Stimulated activated CD8-positive, alpha-beta memory T cell treated with anti-CD3 and anti-CD28 coated beads, Interleukin-4, amount 100 ng/mL, for 4 hours (primary cell): ENCODE measurements at places on chromosomes 13 and 19.

DNA sequence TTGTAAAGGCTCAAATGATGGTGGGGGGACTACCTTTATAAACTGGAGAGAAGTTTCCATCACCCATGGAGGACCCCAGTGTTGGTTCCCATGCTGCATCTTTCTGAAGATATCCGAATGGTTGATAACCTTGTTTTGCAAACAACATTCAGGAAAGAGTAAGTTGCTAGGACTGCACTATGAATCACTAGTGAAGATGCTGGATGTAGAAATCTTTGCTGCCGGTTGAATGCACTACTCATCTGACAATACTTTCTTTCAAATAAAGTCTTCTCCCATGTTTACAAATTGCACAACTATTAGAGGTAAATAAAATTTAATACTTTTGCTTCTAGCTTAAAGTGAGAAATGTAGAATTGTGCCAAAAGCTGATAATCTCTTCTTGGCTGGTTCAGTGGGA is 198.4 kb upstream of the SLITRK6 start:
- no peak for DNase-seq

- DNase-seq = no peak
These were observed 13.7 kb upstream of the SERPINE3 start for GRCh38 chr13:51325837-51326236.

- DNase-seq = no peak
These were observed 128.2 kb downstream of the TBC1D4 start for GRCh38 chr13:75353781-75354193.

- no peak for DNase-seq
These were observed 6.0 kb upstream of the NEK3 start for GRCh38 chr13:52165411-52165810.

- no peak for DNase-seq
These were observed 99.6 kb downstream of the SUCLA2 start for GRCh38 chr13:47901441-47901840.

- no peak for DNase-seq
These were observed 16.2 kb downstream of the SOX21 start for GRCh38 chr13:94696171-94696570.

DNA sequence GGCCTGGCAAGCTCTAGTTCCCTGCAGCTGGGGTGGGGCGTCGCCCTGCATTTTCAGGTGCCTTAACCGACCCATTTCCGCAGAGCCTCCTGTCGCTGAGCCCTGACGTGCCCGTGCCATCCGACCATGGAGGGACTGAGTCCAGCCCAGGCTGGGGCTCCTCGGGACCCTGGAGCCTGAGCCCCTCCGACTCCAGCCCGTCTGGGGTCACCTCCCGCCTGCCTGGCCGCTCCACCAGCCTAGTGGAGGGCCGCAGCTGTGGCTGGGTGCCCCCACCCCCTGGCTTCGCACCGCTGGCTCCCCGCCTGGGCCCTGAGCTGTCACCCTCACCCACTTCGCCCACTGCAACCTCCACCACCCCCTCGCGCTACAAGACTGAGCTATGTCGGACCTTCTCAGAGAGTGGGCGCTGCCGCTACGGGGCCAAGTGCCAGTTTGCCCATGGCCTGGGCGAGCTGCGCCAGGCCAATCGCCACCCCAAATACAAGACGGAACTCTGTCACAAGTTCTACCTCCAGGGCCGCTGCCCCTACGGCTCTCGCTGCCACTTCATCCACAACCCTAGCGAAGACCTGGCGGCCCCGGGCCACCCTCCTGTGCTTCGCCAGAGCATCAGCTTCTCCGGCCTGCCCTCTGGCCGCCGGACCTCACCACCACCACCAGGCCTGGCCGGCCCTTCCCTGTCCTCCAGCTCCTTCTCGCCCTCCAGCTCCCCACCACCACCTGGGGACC is 1.2 kb downstream of the ZFP36 start:
- no peak for DNase-seq

DNA sequence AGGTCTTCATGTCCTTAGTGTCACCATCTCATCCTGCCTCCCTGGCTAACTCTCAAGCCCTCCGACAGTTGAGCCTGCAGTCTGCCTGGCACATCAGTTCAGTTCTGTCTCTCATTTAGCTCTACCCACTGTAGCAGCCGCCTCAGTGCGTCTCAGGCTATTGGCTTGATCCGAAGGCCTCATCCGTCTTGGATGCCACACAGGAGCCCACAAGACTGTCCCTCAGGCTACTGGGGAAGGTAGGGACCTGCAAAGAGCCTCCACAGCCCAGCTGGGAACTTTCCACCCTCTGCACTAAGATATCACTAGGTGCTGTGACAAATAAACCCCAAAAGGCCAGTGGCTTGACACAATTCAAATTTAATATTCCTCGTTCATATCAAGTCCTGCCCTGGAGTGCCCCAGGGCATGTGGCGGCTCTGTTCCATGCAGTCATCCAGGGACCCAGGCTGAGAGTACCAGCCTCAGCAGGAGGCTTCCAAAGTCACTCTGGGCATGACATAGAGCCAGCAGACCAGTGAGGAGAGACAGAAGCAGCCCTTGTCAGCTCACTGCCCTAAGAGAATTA is 5.7 kb downstream of the VSTM2B start:
- no peak for DNase-seq

GRCh38 chr13:47129461-47129860 is 232.6 kb upstream of the HTR2A start:
- no peak for DNase-seq

DNA sequence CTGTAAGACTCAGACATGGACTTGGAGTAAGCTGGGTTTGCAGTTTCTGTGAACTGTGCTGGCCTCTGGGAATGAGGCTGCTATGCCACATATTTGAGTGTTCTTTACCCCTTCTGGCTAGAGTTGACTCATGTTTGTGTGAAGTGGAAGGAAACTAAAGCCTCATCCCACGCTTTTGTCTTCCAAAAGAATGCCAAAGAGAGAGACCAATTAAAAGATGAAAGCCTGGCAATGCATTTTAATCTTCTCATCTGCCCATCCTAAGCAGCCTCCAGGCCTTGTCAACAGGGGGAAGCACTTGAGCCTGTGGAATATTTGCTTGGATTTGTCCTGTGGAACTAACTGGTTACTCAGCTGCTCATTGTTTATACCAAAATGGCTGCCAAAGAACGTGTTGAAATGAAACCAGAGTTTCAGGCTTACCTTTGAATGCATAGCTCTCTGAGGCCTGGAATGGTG is 49.1 kb downstream of the LMO7 start:
- no peak for DNase-seq

- no peak for DNase-seq
These were observed 136.7 kb downstream of the SIPA1L3 start for GRCh38 chr19:38043649-38044144.

DNA sequence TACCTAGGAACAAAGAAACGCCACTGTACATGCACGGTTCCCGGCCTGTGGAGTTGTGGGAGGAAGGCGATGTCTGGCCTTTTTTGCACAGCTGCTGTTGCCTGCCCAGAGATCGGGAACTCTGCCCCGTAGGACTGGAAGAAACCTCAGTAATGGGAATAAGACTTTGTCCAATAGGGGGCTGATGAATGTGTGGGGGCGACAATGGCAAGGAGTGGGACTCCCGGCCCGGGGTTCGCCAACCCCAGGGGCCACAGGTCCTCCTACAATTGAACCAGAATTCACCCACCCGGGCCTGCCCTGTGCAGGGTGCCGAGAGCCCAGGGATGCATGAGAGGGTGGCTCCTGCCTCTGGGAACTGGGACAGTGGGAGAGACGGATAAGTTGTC is 2.0 kb upstream of the CEBPA start:
- no peak for DNase-seq

DNA sequence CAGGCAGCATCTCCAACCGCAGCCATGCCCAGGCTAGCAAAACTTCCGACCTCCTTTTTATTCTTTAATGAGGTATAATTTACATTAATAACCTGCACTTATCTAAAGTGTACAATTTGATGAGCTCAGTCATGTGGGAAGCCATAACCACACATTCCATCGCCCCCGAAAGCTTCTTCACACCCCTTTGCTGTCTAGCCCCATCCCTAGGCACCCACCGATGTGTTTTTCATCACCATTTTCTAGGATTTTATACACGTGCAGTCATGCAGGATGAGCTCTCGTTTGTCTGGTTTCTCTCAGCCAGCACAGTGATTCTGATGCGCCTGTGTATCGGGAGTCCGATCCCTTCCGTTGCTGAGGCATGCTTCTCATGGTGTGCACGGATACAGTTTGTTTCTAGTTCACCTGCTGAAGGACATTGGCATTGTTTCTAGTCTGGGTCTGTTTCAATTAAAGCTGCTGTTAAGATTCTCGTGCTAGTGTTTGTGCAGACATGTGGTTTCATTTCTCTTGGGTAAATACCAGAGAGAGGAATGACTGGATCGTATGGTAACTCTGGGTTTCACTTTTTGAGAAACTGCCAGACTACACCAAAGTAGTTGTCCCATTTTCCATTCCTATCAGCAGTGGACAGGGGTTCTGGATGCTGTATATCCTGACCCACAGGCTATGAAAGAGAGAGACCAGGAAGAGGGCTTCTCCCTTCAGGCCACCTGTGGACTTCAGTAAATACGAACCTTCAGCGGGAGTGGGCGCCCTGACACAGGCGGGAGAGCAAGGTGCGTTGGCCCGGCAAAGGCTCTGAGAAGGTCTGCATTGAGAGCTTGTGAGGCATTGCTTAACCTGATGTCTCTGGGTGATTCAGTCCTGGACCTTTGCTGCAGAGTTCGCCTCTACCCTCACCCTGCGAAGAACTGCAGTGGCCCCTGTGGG is 4.9 kb downstream of the AP1M1 start:
- DNase-seq = no peak

GRCh38 chr19:23401086-23401610 is 5.9 kb upstream of the ZNF91 start:
- DNase-seq = no peak

DNA sequence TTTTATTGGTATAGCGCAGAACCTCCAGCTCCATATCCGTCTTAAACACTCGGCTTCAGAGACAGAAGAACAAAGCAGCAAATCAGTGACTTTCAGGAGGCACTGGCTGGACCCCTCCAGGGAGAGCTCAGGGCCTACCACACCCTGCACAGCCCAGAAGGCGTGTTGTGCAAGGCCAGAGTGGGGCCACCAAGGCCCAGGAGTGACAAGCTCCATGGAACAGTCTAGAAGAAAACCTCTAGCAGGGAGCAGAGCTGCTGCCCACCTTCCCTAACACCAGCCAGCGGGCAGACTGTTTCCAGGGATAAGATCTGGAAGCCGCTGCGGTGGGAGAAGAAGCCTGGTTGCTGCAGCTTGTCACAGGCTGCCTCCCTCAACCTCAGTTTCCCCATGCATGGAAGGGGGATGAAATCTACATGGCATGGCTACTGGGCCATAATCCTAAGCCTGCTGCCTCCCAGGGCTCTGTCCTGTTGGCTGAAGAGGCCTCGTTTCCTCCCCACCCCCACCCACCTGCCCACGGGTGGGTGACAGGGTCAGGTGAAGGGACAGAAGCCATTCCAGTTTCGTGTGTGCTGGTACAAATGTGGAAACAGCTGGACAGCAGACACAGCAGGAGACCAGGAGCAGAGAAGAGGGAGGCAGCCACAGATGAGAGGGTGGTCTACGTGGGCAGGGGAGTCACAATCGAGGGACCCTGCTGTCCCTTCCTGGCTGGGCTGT is 57.4 kb downstream of the PEPD start:
- no peak for DNase-seq

DNA sequence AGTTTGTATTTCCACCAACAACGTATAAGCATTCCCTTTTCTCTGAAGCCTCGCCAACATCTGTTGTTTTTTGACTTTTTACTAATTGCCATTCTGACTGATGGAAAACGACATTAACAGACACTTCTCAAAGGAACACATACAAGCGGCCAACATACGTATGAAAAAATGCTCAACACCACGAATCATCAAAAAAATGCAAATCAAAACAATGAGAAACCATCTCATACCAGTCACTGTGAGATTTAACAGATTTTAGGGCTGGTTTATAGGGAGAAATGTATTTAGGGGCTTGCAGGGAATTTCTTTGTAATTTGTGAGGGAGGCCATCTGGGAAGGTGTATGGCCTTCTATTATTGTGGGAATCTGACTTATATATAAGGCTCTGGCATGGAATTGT is 2.8 kb upstream of the DZIP1 start:
- no peak for DNase-seq

DNA sequence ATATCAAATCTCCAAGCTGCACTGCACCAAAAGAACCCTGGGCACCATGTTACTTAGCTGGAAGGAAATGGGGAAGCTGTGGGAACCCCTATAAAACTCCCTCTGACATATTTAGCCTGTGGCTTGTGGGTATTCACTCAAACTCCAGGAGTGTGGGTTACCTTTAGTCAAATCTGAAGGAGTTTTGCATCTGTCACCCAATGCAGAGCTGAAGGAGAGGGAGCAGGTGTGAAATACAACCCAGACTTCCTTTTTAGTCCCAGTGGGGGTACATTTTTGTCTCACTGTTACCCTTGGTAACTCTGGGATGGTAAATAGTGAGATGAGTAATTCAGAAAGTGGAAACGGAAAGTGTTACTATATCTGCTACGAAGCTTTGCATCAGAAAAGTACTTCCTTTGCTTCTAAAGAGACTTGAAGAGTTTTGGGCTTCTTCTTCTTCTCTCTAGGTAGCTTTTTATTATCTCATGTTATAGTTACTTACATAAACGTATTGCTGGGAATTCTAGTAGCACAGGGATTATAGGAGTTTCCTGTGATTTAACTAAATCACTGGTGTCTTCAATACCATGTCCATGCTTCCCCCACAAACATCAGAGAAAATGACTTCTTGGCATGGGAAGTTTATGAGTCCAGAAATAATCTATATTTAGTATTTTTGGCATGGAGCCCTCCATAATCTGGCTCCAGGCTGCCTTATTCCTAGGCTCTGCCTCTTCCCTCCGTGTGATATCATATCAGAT is 105.9 kb downstream of the AKAP11 start:
- no peak for DNase-seq

DNA sequence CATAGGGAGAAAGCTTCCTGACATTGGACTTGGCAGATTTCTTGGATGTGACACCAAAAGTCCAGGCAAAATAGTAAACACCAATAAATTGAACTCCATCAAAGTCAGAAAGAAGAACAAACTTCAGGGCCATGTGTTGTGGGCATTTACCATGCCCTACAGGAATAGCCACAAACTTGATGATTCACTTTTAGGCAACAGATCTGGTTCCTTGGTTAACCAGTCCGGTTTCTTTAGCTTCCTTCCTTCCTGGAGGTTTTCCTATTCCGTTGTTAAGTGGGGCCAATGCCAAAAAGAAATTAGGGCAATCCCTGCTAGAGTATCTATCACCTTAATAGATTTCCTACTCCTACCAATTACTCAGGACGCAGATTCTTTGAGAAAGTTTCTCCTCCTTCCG is 25.2 kb downstream of the IGFL1 start:
- DNase-seq = no peak

DNA sequence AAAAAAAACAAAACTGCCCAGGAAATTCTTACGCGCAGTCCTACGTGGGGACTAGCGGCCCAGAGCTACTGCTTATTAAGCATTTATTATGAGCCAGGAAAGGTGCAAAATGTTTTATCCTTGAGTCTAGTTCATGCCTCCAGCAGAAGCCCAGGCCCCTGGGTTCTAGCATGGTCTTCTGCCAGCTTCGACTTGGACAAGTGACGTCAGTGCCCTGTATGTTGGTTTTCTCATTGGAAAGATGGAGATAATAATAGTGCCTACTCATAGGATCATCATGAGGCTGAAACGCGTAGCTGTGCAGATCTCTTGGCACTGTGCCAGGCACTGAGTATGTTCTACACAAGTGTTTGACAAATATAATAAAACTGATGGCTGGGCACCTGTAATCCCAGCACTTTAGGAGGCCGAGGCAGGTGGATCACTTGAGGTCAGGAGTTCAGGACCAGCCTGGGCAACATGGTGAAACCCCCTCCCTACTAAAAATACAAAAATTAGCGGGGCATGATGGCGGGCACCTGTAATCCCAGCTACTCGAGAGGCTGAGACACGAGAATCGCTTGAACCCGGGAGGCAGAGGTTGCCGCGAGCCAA is 12.4 kb upstream of the SULT2B1 start:
- DNase-seq = no peak

- DNase-seq = no peak
These were observed 1492.8 kb downstream of the UQCRFS1 start for GRCh38 chr19:27720155-27720554.
